ENCODE measurements at places on chromosomes 12 and 14. TPM values are rescaled to one million over a fixed set of nuclear protein-coding genes. Genes with fewer than 3 reads are reported as not detected.

Gene TCL1B
- not detected for polyA plus RNA-seq

Gene CYP27B1
- 0.22 TPM for polyA plus RNA-seq

DNA sequence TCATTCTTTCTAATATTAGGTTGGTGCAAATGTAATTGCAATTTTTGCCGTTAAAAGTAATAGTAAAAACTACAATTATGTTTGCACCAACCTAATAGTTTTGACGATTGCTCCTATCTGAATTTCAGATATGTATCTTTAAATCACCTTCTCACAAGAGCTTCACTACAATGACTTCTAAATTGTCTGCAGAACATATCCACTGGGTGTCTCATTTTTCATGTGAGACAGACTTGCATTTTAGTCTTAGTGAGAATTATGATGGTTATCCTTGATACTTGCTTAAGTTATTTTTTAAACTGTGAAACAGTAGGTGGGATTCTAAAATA is 84.6 kb downstream of the ITPR2 start:
- no peak for DNase-seq

DNA sequence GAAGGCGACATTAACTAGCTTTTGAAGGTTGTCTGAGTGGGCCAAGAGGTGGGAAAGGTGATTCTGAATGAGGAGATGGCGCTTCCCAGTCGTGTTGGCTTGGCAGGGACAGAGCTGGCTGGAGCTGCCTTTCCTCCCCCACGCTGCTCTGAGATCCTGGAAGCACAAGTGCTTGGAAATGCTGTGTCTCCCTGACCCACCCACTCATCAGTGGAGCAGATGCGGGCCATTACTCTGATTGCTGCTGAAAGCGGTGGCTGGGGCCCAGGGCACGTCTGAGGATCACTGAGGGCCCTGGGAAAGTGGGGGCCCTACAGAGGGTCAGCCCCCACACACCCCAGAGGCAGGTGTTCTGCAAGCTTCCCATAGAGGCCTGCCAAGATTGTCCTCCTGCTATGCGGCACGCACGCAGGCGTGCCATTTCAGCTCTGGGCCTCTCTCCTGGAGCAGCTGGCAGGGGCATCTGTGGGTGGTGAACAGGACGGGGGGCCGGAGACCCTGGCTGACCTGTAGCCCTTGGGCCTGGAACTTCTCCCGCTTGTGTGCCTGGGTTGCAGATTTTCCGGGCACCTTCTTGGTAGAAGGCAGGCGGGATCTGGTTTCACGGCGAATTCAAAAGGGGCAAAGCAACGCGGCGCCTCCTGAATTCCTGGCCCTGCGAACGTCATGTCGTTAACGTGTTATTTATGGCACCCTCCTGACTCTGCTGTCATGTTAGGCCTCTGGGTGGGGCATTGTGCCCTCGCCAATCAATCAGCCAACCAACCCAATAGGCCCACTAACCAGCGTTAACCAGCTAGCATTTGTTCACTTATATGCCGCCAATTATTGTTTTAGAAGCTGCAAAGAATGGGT is 133.8 kb upstream of the TBX3 start:
- no peak for DNase-seq

All from AG04450 (cell line).